ENCODE measurements at places on chromosomes 12 and 14.

GRCh38 chr12:31217356-31218130 is 108.4 kb downstream of the SINHCAF start:
- H3K4me1 ChIP-seq: no peaks in the 10 kb centered on the region
- H3K36me3 ChIP-seq: no peaks in the 10 kb centered on the region
- H3K4me3 ChIP-seq: no peak overlapping the region
- H3K27ac ChIP-seq: no peak overlapping the region

GRCh38 chr14:55583942-55584468 is 4.0 kb downstream of the KTN1 start:
- DNase-seq: no peak

- DNase-seq: no peak
- H3K36me3 ChIP-seq: no peaks in the 10 kb centered on the region
- peaks cover 11% of the 10 kb centered on the region for H3K4me1 ChIP-seq
Observed at GRCh38 chr14:29821242-29821641, 106.4 kb downstream of the PRKD1 start.

- DNase-seq: no peak
- no peaks in the 10 kb centered on the region for H3K27me3 ChIP-seq
- no peak overlapping the region for H3K4me3 ChIP-seq
- no peak overlapping the region for H3K27ac ChIP-seq
- H3K36me3 ChIP-seq: no peaks in the 10 kb centered on the region
Observed at GRCh38 chr14:101032433-101032832, 128.9 kb upstream of the RTL1 start.

- H3K4me3 ChIP-seq: no peak overlapping the region
- no peaks in the 10 kb centered on the region for H3K27me3 ChIP-seq
- no peak for DNase-seq
- H3K27ac ChIP-seq: no peak overlapping the region
Observed at GRCh38 chr12:51240971-51241370, 2.3 kb downstream of the DAZAP2 start.

DNA sequence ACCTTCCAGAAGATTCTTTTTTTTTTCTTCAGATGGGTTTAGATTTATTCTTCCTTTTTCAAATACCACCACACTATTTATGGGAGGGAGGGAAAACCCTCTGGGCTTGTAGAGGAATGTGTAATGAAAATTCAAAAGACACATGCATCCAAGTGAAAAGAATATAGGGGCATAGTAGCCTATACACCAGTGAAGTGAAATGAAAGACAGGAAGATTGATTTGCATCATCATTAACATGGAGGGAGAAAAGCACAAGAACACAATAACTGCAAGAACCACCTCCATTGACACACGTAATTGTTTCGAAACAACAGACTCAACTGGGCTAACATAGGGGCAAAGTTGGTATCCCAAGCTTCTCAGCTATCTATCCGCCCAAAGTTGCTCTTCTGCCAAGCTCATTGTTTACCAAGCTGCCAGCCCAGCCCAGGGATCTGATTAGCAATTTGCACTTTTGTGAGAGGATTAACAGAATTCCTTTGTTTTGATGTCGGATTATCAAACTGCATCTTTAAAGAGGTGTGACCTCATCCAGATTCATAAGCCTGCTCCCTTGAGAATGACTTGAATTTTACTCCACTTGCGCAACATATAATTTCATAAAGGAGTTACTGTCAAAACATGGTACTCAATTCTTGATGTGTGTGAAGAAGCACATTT is 430.5 kb upstream of the SOX5 start:
- no peak for DNase-seq
- no peak overlapping the region for H3K27ac ChIP-seq
- no peaks in the 10 kb centered on the region for H3K36me3 ChIP-seq
- no peaks in the 10 kb centered on the region for H3K27me3 ChIP-seq

DNA sequence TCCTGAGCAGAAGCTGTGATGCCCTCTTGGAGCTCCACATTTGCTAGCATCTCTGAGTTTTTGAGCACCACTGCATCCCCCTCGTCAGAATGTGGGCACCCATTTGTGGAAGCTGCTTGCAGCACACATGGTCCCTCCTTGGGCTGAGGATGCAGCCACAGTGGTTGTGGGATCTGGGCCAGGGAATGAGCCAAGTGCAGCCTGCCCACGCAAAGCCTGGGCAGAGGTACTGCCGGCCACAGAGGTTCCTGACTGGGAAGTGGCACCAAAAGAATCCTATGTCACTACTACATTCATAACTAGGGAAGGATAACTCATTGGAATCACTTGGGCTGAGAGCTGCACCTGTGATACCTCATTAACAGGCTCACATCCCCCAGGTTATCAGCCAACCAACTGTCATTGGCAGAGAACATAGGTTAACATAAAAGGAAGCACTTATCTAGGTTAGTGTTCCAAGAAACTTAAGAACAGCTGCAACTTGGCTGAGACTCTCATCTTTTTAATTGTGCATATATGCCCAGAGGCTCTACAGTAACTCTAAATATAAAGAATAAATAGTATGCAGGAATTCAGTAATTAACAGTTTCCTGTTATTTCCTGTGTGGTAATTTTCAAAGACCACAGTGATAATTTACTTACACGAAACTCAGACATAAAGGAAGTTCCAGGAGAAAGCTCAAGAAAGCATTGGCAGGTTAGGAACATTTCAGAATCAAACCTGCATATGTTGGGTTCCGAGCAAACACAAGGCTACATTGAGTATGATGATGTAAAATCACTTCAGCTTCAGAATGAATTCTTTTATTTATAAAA is 145.3 kb downstream of the BCAT1 start:
- no peaks in the 10 kb centered on the region for H3K4me1 ChIP-seq
- no peak overlapping the region for H3K4me3 ChIP-seq
- H3K27ac ChIP-seq: no peak overlapping the region
- H3K27me3 ChIP-seq: no peaks in the 10 kb centered on the region

DNA sequence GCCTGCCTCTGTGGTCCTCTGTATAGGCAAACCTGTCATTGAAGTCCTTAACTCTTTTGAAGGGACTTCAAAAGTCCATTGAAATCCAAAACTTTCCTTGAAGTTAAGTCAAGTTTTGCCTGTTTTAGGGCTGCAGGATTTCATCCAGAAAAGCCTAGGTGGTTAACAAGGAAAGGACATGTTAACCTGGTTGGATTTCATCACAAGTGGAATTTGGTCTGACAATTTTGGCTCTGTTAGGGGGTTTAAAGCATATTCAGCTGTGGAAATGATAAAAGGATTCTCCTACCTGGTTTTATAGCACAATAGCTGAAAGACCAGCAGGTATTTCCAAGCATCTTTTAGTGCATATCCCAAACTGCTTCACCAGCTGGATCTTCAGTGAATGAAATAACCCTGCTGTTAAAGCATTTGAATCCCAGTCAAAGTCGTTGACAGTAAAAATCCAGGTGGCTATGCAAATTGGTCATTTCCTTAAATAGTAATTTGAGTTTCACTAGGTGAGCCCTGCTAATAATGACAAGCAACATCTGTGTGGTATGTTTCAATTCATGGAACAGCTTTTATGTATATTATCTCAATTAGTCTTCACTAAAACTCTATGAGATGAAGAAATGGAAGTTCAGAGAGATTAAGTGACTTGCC is 400.5 kb downstream of the ETNK1 start:
- DNase-seq: no peak
- no peak overlapping the region for H3K4me3 ChIP-seq
- H3K36me3 ChIP-seq: no peaks in the 10 kb centered on the region

- no peak for DNase-seq
- H3K4me1 ChIP-seq: no peaks in the 10 kb centered on the region
- H3K36me3 ChIP-seq: no peaks in the 10 kb centered on the region
- H3K4me3 ChIP-seq: no peak overlapping the region
- H3K27me3 ChIP-seq: no peaks in the 10 kb centered on the region
Observed at GRCh38 chr12:72578327-72578726, 306.2 kb downstream of the TRHDE start.

All from hepatocyte (in vitro differentiated cells).